Stimulated activated CD8-positive, alpha-beta memory T cell treated with anti-CD3 and anti-CD28 coated beads, Interleukin-2, amount 100 ng/mL, for 1 hour (primary cell): ENCODE measurements at places on chromosomes 4 and X.

DNA sequence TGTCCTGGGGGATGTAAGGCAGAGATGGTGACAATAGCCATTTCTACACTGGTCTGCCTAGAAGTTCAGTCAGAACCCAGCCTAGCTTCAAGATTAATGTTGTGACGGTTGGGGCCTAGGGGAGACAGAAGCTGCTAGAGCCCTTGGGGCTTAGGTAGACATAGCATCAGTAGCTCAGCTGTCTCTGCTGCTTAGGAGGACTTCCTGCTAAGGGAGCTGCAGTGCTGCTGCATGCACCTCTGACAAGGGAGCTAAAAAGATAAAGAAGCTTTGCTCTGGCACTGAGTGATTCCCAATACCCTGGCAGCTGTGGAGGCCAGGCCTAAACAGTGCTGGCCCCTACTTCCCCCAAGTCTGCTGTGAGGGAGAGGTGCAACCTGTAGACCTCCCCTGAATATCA, 116.0 kb downstream of the CT47B1 start:
- no peak for DNase-seq

- no peak for DNase-seq
These were observed 1016.0 kb downstream of the ARAP2 start for GRCh38 chr4:35228313-35228712.

DNA sequence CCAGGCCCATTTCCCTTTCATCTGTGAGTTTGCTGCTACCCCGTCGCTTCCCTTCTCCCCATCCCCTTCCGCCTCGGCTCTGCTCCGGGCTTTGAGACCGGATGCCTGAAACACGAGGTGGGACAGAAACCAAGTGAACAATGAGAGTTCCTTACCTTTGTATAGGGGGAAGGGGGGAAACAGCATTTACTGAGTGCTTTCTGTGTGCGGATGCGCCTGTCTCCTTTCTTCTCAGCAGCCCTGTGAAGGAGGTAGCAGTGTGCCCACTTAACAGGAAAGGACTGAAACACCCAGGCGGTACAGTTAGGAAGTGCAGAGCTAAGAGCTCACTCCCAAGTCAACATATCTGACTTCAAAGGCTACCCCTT, 43.2 kb upstream of the TMSB15B start:
- DNase-seq = no peak

DNA sequence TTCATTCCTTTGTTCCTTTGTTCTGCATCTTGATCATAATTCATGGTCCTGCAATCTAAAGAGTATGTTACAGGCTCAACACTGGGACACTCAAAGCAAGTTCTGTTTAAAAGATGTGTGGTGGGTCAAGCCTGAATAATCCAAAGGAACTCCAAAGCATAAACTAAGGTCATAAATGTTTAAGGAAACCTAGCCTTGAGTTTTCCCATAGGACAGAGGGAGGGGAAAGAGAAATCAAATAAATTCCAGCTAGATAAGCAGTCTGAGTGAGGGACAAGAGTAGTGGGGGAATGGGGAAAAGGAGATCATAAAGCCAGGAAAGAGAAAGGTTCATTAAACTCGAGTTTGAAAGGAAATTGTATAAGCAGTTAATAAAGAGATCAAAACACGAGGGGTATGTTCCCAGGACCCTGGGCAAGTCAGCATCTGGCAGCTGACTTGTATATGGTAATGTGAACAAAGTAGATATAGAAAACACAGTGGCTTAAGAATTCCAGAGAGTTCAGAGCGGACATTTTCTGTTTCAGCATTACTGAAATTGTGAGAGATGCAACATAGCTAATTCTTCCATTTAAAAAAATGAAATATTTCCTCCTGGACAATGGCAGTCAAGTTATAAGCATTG, 125.8 kb upstream of the EDNRA start:
- DNase-seq = no peak

DNA sequence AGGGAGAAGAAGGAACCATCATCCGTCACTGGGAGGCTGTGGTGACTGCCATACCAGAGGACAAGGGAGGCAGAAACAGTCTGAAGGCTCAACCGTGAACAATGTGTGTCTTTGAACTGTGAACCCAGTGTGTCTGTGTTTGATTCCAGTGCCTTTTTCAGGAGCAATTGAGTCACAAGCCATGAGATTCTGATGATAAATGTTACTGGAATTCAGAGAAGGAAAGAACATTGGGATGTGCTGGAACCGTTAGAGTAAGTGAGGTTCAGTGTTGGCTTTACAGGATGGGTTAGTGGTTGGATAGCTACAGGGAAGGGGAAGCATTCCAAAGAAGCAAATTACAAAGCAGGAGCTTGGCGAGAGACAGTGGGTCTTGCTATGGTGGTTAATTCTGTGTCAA, 464.4 kb downstream of the TRIML1 start:
- no peak for DNase-seq

DNA sequence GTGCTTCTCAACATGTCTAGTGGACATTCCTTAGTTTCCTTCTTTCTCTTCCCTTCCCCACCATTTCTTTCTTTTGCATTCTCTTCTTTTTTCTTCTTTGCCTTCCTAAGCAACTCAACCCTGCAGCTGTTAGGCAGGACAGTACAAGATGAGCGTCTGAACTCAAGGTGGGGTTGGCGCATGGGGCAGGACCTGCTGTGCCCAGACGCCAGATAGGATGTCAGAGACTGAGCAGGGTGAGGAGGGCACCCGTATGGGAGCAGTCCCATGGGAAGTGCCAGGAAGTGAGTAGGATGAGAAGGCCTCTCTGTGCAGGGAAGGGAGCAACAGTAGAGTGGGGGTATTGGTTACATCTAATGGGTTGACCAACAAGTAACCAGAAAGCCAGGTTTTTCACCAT, 38.1 kb upstream of the ZNF827 start:
- no peak for DNase-seq

DNA sequence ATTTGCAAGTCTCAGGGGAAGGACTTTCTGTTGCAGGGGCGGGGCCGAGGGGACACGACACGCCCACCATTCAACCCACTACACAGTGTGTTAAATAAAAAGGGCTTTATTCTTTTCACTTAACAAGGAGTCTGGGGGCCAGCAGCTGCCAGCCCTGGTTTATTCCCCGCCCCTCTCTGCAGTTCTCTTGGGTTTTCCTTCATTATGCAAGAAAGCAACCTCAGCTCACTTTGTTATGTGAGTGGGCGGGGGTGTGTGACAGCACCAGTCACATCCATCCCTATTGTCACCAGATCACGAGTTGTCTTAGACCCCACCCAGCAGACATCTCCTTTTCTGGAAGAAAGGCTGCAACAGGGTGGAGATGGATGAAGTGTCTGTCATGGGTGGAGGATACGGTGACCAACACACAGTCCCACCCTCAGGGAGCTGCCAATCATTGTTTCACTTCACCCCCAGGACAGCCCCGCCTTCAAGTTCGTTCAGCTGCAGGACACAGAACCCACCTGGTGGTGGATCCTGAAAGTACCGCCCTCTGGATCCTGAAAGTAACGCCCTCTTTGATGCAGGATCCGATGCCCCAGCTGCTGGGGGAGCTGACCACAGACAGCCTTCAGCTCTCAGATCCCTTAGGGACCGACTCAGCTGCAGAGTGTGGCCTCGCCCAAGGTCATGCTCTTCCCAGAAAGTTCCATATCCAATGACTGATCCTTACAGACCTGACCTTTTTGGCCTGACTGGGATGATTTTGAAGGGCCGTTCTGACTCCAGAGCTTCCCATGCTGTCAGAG, 79.6 kb downstream of the SMIM20 start:
- no peak for DNase-seq

DNA sequence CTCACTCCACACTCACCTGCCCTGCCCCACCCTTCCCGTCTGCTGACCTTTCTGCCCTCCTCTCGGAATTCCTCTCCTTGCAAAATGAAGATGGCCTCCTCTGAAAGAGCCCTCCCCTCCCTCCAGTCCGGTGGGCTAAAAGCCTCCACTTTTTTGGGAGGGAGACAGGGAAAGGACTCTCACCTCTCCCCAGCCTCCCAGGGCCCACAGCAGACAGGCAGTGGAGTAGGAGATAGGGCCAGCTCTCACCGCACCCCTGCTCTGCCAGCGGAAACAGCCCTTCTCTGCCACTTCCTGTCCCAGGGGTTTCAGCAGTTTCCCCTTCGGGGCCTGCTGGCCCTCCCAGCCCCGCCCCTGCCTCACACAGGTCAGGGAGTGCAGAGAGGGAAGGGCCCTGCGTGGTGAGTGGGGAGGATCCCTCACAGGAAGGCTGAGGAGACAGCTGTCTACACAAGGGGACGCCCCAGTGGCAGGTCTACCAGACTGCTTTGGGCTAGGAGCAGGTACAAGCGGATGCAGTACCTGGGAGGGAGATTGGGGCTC, 18.2 kb downstream of the ELF4 start:
- DNase-seq = peak; percentile 72

- DNase-seq = no peak
These were observed 66.6 kb downstream of the MTMR1 start for GRCh38 chrX:150759568-150760416.

DNA sequence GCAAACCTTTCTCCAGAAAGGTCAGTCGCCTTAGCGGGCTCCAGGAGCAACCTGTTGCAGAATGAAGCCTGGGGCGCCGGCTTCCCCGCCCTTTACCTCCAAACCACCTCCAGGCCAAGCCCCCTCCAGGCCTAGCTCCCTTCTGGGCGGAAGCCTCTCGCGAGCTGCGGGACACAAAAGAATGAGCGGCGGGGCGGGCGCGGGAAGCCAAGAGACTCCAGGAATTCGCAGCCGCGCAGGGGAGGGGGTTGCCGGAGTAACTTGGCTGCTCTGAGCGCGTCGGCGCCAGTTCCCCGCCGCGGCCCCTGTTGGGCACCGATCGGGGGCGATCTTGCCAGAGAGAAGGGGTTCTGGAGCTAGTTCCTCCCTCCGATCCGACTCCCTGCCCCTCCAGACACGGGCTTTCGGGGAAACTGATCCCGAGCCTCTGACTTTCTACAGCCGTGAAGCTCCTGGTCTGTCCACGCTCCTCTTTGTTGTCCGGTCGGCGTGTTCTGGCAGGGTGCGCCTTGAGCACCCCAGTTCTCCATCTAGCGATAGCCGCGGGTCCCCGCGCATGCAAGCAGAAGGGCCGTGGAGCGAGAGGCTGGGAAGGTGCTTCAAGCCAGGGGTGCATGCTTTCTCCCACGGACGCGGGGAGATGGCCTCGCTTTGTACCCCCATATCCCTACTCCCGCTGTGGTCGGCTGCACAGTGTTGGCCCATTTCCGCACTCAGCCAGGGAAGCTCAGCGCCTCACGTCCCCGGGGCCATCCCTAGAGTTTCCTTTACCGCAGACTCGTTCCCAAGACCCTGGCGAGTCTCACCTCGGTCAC, 1.2 kb downstream of the PROM1 start:
- no peak for DNase-seq

GRCh38 chr4:155952501-155952901, 1.2 kb downstream of the CTSO start:
- DNase-seq = no peak

DNA sequence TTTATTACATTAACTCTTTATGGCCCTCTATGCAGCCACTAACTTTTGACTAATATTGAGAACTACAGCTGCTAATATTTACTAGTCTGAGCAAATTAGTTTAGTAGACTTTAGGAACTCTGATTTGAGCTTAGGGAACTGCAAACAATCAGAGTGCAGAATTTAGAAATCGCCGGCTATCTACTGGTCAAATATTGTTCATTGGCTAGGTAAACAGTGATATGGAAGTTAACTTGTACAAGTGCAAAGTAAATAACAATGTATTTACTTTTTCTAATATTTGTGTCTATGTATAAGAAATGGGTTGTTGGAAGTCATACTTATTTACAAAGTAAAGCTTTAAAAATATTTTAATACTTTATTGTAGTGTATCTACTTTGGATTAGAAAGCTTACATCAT, 279.6 kb downstream of the CFAP299 start:
- DNase-seq = no peak

- DNase-seq = no peak
These were observed 32.2 kb upstream of the MAGEA10 start for GRCh38 chrX:152170621-152171020.

DNA sequence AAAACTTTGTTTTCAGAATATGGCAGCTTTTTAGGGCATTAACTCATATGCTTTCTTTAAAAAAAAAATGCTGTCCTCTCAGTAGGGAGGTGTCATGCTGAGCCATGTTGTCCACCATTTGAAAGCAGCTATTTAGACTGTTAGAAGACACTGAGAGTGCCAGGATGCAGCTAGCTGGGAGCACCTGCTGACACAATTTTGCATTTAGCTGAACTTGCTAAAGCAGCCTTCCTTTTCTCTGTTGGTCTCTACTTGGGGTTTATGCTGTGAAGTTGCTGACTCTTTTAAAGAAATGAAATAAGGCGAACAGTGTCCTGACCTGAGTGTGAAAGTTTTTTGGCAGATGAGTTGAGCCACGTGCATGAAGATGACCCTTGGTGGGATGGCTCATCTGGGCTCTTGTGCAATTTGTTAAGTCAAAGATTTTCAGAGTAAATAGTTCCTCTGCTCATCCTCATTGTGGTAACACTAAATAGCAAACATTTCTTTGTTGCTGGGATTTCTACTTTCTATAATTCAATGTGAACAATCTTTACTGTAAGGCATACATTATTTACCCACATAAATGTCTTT, 64.5 kb downstream of the CDS1 start:
- no peak for DNase-seq

DNA sequence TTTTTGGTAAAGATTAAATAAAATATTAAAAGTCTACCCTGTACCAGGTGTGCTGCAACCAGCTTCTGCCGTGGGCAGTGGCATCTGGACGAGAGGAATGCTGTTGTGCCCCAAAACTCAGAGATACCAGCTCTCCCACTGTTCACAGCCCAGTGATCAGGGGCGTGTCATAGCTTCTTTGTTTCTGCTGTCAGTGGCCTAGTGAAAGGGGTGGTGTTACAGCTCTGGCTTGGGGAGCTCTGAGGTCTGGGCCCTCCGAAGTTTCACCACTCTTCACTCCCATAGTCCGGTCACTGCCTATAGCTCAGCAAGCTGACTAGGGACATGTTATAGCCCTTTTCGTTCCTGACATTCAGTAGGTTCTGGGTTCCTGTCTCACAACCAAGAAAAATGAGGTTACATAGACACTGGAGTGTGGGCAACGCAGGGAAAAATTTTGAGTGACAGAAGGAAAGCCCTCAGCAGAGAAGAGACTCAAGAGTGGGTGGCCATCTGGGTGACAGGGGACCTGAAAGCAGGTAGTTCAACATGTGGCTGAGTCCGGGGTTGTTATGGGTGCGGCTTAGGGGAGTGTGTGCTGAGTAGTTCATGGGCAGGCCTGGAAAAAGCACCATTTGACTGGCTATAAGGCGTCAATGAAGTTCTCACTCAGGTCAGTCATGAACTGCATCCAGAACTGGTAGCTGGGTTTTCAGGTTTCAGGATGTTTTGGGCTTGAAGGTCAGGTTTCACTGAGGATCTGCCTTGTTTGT, 1184.4 kb upstream of the PABPC4L start:
- no peak for DNase-seq
